ENCODE measurements at places on chromosomes 6 and 20. TPM values are rescaled to one million over a fixed set of nuclear protein-coding genes. Genes with fewer than 3 reads are reported as not detected.

EYS gene
- polyA plus RNA-seq, result 0.01 TPM

LRRC1 gene
- 5.6 TPM for polyA plus RNA-seq

WFDC8 gene
- polyA plus RNA-seq, result not detected

C4A gene
- polyA plus RNA-seq, result 5.7 TPM

NEURL2 gene
- polyA plus RNA-seq, result 2.8 TPM

Data from endothelial cell of umbilical vein (primary cell).